Stimulated activated CD8-positive, alpha-beta memory T cell treated with anti-CD3 and anti-CD28 coated beads, Interleukin-4, amount 100 ng/mL, for 48 hours (primary cell): ENCODE measurements at places on chromosomes 12 and 14.

DNA sequence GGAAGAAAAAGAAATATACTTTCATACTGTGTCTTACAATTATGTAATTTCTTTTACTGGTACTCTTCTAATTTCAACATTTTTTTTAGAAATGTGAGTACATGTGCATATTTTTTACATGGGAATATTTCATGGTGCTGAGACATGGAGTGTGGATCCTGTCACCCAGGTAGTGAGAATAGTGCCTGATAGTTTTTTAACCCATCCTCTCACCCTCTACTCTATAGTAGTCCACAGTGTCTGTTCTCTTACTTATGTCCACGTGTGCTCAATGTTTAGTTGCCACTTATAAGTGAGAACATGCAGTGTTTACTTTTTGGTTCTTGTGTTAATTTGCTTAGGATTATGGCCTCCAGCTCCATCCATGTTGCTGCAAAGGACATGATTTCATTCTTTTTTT is 548.8 kb downstream of the AACS start:
- no peak for DNase-seq

DNA sequence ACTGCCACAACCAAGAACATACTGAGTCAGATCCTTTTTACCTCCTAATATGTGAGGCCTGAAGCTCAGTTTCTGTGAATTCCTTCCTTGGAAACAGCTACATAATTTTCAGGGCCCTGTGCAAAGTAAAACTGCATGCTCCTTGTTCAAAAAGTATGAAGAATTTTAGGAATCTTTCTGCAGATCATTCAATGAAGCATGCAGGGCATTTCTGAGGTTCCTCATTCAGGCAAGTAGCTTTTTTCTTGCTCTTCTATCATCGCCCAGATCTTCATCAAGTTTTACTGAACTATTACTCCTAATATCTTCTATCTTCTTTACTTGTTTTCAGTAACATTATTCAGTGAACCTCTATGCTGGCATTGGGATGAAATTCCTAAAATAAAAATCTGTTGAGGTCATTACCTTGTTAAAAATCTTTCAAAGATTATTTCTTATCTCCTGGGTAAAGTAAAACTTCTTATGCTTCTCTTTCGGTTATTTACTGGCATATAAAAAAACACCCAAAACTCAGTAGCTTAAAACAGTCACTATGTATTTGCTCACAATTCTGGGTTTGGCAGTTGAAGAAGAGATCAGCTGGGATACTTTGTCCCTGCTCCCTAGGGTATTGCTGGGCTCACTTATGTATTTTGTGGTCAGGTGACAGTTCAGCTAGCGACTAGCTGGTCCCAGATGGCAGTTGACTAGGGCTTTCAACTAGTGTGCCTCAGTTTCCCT is 42.6 kb upstream of the KRR1 start:
- DNase-seq = no peak

- DNase-seq = no peak
Measured at GRCh38 chr14:101537286-101537685, 24.0 kb upstream of the DIO3 start.

DNA sequence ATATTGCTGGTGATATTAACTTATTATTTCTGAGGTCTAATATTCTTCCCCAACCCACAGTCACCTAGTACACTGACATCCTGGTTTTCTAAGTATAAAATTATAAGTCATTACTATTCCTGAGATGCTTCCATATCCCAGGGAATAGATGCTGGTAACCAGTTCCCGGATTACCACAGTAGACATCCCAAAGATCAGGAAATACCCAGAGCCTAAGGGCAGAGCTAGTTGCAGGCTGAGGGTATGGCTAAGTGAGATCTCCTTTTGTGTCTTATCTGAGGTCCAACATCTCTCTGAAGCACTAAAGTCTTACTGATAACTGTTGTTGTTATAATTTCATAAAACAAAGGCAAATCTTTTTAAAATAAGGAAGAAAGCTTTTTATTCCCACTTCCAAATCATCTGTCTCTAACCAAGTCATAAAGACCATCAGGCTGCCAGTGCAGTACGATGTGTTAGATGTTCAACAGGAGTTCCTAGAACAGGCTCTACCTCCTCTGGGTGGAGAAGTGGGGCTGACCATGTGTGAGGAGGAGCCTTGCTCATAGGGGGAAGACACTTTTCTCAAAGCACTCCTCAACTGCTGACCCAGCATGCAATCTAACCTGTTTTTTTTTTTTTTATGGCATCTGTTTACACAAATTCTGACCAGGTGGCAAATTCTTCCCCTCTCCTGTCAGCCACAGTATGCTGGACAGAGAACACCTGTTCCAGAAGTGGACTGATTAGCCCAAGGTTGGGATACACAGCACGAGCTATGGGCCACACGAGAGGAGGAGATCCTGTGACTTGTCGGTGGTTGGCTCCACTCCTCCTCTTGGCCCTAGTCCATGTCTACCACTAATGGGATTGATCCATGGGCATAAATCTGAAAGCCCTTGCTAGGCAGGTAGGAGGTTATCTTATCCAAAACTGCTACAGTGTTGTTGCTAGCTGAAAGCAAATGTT is 16.1 kb upstream of the GRIP1 start:
- DNase-seq = no peak

GRCh38 chr14:35576856-35577255 is 42.9 kb downstream of the INSM2 start:
- no peak for DNase-seq

DNA sequence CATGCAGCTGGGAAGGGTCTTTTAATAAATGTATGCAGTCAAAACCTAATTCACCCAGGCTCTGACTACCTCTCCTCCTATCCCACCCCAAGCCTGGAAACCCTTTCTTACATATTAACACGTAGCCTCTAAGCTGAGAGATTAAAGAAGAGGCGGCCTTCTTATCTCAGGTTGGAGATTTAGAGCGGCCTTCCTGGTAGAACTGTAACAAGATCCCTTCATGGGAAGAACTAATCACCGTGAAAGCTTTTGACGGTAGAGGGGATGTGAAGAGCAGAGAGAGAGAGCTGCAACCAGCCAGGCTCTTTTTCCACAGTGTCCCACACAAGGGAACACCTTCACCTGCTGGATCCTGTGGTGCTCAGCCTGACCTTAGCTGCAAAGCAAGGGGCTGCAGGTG is 367.4 kb downstream of the MED13L start:
- no peak for DNase-seq

DNA sequence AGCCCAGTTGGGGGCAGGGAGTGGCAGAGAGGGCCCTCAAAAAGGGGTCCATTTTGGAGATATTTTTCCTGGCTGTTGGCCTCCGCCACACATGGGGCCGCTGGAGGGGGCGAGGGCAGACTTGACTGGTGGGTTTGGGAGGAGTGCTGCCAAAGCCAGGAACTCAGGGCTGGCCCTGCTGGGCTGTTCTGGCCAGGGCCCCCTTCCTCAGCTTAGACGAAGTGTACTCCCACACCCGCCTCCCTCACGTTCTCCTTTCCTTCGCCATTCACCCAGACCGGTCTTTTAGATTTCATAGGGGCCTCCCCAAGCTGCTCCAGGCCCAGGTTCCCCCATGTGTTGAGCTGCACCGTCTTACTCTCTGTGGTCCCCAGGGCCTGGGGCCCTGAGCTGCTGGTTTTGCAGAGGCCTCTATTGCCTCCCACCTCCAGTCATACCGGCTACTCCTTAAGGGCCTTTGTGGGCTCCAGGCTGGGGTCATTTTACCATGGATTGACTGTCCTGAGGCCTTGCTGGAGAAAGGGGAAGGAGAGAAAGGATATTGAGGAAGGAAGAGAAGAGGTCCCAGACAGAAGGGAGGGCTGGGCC is 1.3 kb downstream of the KRT7 start:
- no peak for DNase-seq

- DNase-seq = no peak
Measured at GRCh38 chr12:55688716-55689655, 18.7 kb downstream of the ITGA7 start.

- DNase-seq = peak; percentile 42
Measured at GRCh38 chr12:94149781-94150239, 1.4 kb downstream of the PLXNC1 start.

GRCh38 chr14:20482382-20482781 is 13.2 kb downstream of the PNP start:
- DNase-seq = no peak

DNA sequence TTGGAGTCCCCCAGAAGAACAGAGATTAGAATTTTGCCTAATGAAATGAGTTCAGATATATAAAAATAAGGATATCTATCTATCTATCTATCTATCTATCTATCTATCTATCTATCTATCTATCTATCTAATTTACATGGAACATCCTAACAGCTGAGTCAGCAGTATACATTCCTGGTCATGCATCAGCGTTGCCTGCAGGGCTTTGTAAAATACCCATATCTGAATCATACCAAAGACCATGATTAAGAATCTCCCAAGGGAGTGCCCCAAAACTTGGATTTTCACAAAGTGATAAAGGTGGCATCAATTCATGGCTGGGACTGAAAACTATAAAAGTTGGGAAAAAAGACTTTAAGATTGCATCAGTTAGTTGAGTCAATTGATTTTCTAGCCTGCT is 32.7 kb upstream of the SYT10 start:
- DNase-seq = no peak

DNA sequence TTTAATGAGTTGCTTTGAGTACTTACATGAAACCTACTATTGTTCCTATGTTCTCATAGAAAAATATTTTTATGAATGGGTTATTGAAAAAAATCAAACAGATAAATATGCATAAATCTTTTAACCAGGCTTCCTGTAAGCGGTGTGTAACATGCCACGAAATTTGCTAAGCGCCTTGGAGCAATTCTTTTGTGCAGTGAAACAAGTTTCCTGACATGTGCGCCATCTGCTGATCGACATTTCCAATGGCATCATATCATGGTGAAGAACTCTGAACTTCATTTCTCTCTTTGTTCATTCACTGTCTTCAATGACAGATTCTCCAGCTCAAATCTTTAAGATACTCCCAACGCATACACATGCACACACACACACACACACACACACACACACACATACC is 145.6 kb upstream of the NAV3 start:
- DNase-seq = no peak

DNA sequence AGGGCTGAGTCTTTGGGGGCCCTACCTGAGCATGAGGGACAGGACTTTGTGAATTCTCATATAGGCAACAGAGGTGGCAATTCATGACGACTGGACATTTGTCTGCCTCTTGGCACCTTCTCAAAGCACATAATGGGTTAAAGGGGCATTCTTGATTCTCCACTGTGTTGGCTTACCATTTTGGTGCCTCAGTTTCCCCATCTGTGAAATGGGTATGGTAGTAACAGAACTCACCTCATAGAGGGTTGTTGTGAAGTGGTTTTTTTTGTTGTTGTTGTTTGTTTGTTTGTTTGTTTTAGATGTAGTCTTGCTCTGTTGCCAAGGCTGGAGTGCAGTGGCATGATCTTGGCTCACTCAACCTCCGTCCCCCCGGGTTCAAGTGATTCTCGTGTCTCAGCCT is 106.0 kb downstream of the CHST11 start:
- DNase-seq = no peak

DNA sequence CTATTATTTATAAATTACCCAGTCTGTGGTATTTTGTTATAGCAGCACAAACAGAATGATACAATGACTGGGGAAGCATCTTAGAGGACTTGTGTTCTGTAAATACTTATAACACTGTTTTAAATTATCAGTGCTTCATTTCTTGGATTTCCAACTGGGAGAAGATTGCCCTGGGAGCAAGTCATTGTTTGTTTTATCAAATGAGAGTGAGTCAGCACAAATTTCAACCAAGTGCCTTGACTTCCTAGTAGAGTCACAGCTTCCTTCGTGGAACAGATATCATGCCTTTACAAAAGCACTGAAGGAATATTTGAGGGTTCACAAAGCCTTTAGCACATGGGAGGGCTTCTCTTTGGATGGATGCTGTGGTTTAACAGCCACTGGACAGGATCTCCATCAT is 234.1 kb downstream of the KTN1 start:
- no peak for DNase-seq

- no peak for DNase-seq
Measured at GRCh38 chr12:49854976-49855375, 12.1 kb upstream of the BCDIN3D start.
